ENCODE measurements at places on chromosomes 4 and X.

GRCh38 chr4:56156141-56156540 is 207.4 kb downstream of the CEP135 start:
- DNase-seq: no peak

DNA sequence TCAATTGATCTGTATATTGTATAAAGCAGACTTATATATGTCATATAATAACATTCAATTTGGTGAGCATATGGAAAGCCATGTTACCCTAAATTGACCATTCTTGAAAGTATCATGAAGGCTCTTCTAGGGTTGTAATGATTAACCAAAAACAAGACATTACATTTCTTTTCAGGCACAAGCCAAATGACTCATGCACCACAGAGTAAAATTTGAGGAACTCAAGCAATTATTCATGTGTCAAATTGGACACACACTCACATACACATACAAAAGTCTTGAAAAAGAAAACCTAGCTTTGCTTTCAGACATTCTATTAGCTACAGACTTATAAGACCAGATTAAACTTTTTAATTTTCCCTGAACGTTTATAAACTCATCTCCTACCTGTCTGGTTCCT is 146.5 kb upstream of the PCDH18 start:
- DNase-seq: no peak

DNA sequence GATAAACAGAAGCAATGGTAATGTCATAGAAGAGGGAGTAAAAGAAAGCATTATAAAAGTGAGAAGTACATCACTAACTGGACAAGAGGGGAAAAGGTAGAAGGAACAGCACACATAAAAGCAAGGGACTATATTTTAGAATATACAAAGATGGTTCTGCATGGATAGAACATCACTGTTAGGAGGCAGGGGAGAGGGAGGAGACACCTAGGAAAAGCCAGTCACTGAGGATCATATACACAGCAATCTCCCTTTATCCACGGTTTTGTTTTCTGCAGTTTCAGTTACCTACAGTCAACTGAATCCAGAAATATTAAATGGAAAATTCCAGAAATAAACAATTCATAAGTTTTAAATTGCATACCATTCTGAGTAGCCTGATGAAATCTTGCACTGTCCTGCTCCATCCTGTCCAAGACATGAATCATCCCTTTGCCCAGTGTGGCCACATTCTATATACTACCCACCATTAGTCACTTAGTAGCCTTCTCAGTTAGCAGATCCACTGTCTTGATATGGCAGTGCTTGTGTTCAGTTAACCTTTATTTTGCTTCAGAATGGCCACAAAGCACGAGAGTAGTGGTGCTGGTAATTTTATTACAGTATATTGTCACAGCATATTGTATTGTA is 74.2 kb downstream of the PPA2 start:
- no peak for DNase-seq

DNA sequence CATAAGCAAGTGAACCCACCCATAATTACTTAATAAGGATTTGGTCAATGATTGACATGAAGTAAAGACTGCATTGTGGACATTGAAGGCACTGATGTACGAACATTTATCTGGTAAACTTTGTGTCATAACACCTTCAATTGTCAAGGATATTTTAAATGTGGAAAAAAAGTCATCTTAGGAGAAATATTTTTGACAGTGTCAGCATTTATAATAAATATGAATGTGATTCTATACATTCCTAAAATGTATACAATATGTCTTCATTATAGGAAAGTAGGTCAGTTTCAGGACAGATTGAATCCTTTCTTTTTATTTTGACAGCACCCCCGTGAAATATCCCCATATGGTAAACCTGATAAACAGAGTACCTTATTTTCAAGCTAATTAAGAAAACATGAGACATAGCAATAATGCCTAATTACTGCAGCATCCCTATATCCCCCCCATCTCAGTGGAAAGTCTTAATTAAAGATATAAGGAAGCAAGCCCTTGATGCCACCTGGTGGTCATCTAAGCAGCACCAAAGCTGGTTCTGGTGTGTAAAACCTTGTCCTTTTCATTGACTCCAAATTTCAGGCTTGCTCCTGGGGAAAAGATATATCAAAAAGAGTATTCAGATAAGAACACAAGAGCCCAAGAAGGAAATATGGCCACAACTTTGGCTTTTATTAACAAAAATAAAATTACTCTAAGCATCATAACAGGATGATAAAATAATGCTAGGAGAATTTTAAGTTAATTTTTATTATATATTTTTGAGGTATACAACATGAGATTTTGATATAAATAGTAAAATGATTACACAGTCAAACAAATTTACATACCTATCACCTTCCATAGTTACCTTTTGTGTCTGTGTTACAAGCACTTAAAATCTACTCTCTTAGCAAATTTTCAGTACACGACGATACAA is 379.7 kb downstream of the TLL1 start:
- DNase-seq: no peak

DNA sequence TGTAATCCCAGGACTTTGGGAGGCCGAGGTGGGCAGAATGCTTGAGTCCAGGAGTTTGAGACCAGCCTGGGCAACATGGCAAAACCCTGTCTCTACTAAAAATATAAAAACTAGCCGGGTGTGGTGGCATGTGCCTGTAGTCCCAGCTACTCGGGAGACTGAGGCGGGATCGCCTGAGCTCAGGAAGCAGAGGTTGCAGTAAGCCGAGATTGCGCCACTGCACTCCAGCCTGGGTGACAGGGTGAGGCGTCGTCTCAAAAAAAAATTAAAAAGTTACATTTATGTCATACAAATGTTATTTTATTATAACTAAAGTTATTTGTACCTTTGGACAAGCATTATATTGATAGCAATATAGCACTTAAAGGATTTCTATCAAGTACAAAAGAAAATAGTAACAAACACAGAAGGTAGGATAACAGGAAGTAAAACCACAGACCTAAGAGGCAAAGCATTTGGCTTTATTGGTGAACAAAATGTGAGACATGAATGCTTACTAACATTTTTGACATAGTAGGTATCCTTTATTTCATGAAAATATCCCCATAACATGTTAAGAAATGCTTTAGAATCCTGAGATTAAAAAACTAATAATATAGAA is 51.5 kb downstream of the TMEM165 start:
- DNase-seq: no peak

GRCh38 chr4:102076622-102077021 is 268.7 kb downstream of the SLC39A8 start:
- no peak for DNase-seq

DNA sequence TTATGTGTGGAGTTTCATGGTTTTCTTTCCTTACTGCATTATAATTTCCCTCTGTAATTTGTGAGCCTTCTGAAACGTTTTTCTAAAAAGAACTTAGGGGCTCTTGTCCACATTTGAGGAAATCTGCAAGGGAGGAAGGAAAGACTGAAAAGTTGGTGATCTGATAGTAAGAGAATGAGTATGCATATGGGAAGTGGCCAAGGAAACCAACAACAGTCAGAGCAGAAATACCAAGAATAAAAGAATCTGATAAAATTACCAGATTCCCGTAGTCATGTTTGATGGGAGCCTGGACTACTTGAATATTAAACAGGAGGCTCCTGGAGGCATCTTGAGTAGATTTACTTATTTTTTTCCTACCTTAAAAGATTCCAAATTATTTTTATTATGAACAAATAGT is 50.1 kb downstream of the MEPE start:
- DNase-seq: no peak

GRCh38 chrX:153351981-153352380 is 18.0 kb downstream of the ZNF275 start:
- no peak for DNase-seq

- DNase-seq: no peak
Observed at GRCh38 chrX:74446876-74447275, 25.6 kb downstream of the SLC16A2 start.

GRCh38 chrX:15299941-15300851 is 15.2 kb downstream of the ASB11 start:
- DNase-seq: no peak

DNA sequence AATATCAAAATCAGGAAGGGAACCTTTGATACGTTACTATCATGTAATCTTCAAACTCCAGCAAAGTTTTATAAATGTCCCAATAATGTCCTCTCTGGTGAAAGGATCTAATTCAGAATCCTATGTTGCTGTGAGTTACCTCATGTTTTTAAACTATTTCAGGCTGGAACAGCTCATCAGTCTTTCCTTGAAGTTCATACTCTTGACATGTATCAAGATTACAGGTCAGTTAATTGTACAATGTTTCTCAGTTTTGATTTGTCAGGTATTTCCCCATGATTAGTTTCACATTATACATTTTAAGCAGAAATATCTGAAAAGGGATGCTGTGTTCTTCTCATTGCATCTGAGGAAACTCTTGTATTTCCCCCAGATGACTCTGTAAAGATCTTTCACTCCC is 136.5 kb upstream of the HS3ST1 start:
- DNase-seq: no peak

- no peak for DNase-seq
Observed at GRCh38 chr4:42446823-42447222, 49.5 kb downstream of the SHISA3 start.

- DNase-seq: no peak
Observed at GRCh38 chr4:88276952-88277710, 7.2 kb downstream of the PPM1K start.

- DNase-seq: no peak
Observed at GRCh38 chrX:137278825-137279224, 245.0 kb upstream of the GPR101 start.

DNA sequence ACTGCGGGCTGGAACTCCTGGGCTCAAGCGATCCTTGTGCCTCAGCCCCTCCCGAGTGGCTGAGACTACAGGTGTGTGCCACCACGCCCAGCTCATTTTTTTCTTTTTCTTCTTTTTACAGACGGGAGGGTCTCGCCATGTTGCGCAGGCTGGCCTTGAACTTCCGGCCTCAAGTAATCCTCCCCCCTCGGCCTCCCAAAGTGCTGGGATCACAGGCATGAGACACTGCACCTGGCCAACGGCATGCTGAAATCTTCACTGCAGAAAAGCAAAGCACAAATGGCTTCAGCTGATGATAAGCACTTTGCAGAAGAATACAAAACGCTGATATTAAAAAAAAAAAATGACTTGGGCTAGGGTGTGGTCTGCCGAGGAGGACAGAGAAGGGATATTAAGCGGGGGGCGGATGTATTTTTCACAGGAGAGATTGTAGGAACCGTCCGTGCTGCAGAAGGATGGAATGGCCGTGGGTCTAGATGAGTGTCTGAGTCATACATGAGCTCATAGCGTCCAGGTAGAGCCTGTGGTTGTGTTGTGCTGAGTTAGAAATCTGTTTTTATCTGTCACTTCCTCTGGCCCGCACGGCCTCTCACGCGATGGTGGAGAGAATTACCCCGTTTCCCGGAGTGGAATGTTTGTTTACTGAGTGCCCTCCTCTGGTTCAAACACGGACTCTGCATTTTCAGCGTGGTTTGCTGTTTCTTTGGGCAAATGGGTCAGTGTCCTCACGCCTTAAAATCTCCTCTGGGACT is 8.5 kb upstream of the AKAP17A start:
- DNase-seq: peak; percentile 58

DNA sequence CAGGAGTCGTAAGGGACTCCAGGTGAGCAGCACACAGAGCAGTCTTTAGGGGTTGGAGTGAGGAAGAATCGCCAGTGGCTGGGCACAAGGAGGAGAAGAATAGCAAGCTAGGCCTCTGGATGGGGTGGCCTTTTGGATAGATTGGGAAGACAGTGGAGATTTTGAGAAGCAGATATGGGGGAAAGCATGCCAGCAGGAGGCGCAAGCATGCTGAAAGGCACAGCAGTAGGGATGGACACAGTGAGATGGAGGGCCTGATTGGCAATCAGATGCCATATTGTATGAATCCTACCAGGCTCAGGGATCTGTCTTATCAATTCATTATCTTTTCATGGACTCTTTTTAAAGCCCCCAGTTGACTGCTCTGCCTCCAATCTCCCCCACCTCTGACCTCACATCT is 60.4 kb upstream of the MAGEA4 start:
- DNase-seq: no peak

DNA sequence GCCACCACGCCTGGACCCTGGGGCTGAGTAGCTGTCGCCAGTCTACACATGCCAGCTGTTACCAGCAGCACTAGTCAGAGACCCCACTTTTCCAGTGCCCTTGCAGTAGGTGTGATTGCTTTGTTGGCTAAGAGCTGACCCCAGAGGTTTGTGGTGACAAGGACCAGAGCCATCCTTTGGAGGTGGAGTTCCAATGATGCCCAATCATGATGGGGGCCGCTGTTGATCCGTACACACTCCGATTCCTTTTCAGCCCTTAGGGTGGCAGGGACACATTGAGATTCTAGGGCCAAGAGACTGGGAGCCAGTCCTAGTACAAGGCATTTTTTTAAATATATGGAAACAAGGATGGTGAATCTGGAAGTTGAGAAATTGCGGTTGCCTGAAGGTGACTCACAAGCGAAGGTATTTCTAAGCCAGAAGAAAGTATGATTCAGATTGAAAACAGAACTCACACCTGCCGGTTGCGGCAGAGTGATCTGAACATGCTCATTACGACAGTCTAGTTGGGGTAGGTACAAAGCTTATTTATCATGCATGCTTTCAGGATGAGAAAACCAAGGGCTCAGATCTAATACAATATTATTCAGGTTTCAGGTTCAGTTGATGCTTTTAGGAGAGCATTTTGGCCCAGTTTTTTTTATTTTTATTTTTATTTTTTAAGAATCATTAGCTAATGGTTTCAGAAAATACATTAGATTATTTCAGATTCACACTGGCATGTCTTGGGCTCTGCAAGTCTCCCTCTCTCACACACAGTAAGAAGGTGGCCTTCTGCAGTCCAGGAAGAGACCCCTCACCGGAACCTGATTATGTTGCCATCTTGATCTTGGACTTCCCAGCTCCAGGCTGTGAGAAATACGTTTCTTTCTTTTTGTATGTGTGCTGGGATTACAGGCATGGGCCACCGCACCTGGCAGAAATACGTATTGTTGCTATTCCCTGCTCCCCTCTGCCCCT is 43.4 kb downstream of the SHROOM2 start:
- no peak for DNase-seq
